Esophagus squamous epithelium (tissue), 5 donors: ENCODE measurements at places on chromosomes 4 and X. TPM values are rescaled to one million over a fixed set of nuclear protein-coding genes. Genes with fewer than 3 reads are reported as not detected.

Gene OCIAD1
- 82.6 TPM for total RNA-seq

Gene CSAG2
- not detected for total RNA-seq

DNA sequence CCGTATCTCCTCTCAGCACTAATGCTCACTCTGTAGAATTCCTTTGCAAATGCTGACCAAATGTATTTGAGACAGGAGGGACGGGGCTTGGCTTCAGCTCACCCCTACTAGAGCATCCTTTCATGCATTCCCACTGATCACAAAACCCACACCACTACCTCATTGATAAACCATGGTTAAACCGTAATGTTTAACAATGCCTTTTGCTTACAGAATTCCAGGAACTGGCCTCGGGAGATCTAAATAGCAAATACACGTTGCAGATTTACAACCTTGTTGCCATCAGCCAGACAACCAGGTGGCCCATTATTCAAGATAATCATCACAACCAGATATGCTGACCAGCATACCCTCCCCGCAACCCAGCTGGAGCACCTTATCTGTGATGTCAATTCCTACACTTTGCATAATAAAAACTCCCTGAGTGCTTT is 391.9 kb downstream of the KCTD8 start:
- no peaks in the 10 kb centered on the region for H3K4me1 ChIP-seq
- H3K36me3 ChIP-seq = no peaks in the 10 kb centered on the region
- DNase-seq = no peak
- H3K27ac ChIP-seq = no peak overlapping the region
- H3K4me3 ChIP-seq = no peak overlapping the region

DNA sequence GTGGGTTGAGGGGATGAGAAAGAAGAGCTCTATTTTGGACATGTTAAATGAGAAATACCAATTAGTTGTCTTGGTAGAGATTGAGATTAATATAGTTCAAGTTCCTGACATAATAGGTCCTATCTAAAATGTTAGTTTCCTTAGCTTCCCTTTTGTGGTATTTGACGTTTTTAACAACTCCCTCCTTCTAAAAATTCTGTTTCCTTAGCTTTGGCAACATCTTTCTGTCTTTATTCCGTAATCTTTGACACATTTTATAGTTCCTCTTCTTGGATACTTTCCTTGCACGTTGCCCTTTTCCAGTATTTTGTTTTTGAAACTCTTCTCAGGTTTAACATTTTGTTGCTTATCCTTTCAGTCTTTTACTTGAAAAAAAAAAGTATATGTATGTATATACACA is 36.9 kb downstream of the LAMTOR3 start:
- peaks cover 6% of the 10 kb centered on the region for H3K4me1 ChIP-seq
- H3K4me3 ChIP-seq = no peak overlapping the region
- no peak overlapping the region for H3K27ac ChIP-seq
- H3K27me3 ChIP-seq = no peaks in the 10 kb centered on the region

Gene TNIP3
- total RNA-seq = 6.5 TPM

- no peaks in the 10 kb centered on the region for H3K4me1 ChIP-seq
- H3K36me3 ChIP-seq = no peaks in the 10 kb centered on the region
- no peaks in the 10 kb centered on the region for H3K27me3 ChIP-seq
- DNase-seq = no peak
- H3K4me3 ChIP-seq = no peak overlapping the region
Observed at GRCh38 chrX:24646745-24647182, 383 bp downstream of the PCYT1B start.

DNA sequence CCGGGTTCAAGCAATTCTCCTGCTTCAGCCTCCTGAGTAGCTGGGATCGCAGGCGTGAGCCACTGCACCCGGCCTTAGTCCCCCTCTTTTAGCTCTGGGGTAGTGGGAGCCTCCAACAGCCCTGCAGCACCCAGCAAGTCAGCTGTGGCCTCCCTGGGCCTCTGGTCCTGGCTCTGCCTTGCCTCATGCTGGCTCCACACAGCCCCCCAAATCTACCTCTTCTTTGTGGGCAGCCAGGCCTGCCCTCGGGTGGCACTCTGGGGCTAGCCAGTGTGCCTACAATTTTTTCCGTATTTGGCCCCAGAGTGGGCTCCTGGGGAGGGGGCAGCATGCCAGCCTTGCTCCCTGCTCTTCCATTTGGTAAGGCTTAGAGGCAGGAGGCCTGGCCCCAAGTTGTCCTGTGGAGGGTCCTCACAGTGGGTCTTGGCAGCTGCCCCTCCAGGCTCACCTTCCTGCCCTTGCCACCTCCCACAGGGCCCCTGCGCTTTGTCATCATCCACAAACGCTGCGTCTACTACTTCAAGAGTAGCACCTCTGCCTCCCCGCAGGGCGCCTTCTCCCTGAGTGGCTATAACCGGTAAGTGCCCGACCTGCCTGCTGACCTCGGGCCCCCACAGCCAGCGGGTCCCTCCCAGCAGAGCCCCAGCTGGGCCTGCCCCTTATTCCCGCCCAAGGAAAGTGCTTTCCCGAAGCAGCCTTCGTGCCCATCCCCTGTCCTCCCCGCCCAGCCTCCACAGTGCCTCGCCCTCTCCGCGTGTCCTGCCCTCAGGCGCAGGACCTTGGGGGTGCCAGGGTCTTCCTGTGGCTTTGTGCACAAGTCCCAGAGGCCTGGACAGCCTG is 21.0 kb upstream of the ADD1 start:
- DNase-seq = no peak
- H3K4me3 ChIP-seq = no peak overlapping the region
- no peaks in the 10 kb centered on the region for H3K27me3 ChIP-seq
- H3K27ac ChIP-seq = no peak overlapping the region
- peaks cover 27% of the 10 kb centered on the region for H3K36me3 ChIP-seq
- peaks cover 23% of the 10 kb centered on the region for H3K4me1 ChIP-seq

DNA sequence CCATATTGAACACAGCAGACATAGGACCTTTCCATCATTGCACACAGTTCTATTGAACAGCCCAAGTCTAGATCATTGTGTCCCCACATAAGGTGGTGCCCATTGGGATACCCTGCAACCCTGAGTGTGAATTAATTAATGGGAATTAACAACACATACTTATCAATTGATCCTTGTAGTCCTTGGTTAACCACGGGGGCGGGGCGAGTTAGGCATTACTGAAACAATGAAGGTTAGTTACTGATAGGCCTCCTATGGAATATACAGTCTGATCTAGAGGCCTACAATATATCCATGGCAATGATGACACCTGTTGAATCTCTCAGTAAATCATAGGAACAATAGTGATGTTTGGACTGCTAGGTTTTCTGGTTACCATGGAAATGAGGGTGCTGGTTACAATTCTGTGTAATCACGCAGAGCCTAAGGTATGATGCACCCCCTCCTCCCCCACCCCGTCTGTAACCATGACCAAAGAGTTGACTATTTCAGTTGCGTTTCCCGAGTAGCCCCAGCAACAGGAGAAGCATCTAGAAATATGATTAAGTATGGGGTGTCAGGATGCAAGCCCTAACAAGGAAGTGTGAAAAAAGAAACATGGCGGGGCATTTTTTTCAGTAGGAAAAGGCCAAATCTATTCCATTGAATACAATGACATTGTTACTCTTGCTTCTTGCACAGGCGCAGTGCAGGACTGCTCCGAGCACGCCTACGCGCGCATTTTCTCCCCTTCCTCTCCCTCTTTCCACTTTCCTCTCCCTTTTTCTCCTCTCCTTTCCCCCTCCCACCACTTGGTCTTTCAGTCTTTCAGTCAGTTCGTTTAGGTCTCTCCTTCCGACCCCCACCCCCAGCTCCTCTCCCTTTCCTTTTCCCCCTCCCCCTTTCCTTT is 677 bp upstream of the NONO start:
- H3K27ac ChIP-seq = peak overlapping the region; percentile 89
- H3K4me3 ChIP-seq = peak overlapping the region; percentile 61
- H3K4me1 ChIP-seq = no peaks in the 10 kb centered on the region
- no peaks in the 10 kb centered on the region for H3K36me3 ChIP-seq

Gene PLA2G12A
- 66.6 TPM for total RNA-seq

GRCh38 chr4:143399113-143399949 is 62.7 kb downstream of the GAB1 start:
- H3K4me1 ChIP-seq = peaks cover 8% of the 10 kb centered on the region
- H3K27ac ChIP-seq = no peak overlapping the region
- H3K27me3 ChIP-seq = no peaks in the 10 kb centered on the region
- no peak for DNase-seq
- H3K4me3 ChIP-seq = no peak overlapping the region

DNA sequence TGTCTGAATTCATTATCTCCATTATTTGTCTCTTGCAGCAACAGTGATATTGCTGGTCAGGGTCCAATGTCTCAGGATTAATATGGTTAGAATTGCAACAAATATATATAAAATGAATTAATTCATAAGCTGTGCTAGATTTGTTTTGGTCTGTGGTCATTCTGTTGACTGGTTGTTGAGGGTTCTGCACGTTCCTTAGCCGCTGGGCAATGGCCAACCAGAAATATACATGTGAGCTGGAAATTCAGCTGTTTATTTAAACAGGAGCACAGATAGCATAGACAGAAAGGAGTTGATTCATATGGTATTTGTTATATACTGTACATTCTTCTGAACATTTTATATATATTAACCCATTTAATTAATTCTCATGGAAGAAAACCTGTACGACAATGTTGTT is 100.8 kb downstream of the RPA4 start:
- no peaks in the 10 kb centered on the region for H3K27me3 ChIP-seq
- no peak for DNase-seq
- no peaks in the 10 kb centered on the region for H3K4me1 ChIP-seq
- no peak overlapping the region for H3K27ac ChIP-seq

Gene HTRA3
- 13.0 TPM for total RNA-seq

- H3K4me1 ChIP-seq = no peaks in the 10 kb centered on the region
- H3K4me3 ChIP-seq = no peak overlapping the region
Observed at GRCh38 chr4:15318621-15319348, 109.0 kb upstream of the C1QTNF7 start.

GRCh38 chr4:3819210-3819919 is 53.2 kb downstream of the ADRA2C start:
- H3K27me3 ChIP-seq = peaks cover 35% of the 10 kb centered on the region
- DNase-seq = no peak
- H3K27ac ChIP-seq = no peak overlapping the region
- H3K4me1 ChIP-seq = no peaks in the 10 kb centered on the region

Gene CXCL3
- not detected for total RNA-seq

Gene GAGE2A
- not detected for total RNA-seq

DNA sequence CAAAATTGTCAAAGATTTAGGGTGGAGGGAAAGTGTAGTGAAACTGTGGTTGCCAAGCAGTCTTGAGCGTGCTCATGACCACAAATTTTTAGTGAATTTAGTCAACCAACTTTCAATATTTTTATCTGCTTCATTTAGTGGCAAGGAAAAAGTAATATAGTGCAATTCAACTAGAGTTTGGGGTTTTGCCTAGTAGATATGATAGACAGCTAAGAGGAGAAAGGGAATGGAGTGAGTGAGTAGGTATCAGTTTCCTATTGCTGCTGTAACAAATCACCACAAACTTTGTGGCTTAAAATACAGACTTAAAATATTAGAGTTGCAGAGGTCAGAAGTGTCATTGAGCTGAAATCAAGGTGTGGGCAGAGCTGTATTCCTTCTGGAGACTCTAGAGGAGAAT is 3.7 kb upstream of the CT47C1 start:
- H3K27ac ChIP-seq = no peak overlapping the region
- H3K4me1 ChIP-seq = no peaks in the 10 kb centered on the region
- H3K36me3 ChIP-seq = no peaks in the 10 kb centered on the region
- H3K4me3 ChIP-seq = no peak overlapping the region
